ENCODE measurements at places on chromosomes 7 and 10.
A peak's percentile ranks its signal among the peaks of the same experiment; 100 is the strongest.

DNA sequence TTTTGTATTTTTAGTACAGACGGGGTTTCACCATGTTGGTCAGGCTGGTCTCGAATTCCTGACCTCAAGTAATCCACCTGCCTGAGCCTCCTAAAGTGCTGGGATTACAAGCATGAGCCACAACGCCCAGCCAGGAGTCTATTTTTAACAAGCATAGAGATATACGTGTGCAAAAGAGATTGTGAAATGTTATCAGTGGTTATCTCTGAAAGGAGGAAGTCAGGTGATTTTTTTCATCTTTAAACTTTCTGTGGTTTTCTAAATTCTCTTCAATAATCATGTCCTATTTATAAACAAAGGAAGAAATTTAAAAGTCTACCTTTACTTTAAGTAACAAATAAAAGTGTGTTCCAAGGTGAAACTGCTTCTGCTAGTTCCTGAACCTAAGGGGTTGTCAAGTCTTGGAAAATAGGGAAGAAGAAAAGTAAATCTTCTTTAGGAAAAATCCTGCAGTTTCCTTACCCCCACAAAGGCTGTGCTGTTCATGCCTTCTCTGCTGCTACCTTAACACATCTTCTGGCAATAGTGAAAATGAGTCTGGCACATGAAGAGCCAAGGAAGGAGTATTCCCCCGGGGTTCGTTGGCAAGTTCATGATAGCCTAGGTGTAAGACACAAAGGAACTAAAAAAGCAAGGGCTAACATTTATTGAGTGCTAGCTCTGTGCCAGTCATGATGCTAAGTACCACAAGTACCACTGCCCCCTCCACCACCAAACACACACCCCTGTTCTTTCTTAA, 51.1 kb downstream of the CYP26A1 start:
- DNase-seq, result no peak

GRCh38 chr10:123203393-123204126, 49.4 kb downstream of the BUB3 start:
- DNase-seq, result no peak

GRCh38 chr10:26805567-26806245, 55.1 kb downstream of the ABI1 start:
- DNase-seq, result no peak

DNA sequence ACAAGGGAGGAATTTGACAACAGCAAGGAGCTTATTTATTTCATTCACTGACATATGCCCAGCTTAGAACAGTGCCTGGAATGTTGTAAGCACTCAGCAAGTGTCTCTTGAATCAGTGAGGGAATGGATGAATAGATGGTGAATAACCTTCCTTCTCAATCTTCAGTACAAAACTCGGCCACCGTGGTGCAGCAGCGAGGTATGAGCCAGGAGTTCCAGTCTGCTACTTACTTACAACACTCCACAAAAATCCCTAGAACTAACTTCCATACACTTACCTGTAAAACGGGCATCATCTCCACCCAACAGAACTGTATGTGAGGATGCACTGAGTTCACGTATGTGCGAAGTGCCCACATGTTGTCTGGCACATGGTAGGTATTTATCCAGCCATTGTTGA, 237.4 kb downstream of the WDR11 start:
- DNase-seq, result no peak

GRCh38 chr10:92972066-92972870, 88.3 kb upstream of the CYP26C1 start:
- DNase-seq, result no peak

DNA sequence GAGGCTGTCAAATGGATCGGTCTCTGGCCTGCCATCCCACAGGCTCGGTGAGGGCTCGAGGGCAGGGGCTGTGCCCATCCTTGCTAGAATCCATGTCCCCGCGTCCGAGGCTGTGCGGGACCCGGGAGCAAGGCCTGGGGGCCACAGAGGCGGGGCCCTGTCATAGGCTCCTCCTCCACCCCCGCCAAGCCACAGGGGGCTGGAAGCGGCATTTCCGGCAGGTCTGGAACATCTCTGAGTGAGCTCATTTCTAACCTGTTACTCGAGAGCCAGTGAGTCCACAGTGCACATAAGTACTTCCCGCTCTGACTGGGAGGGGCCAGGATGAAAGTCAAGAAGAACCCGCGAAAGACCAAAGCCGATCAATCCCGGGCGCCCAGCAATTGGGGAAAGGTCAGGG, 57.6 kb downstream of the NKX6-2 start:
- DNase-seq, result no peak

GRCh38 chr7:13879994-13880686, 109.3 kb downstream of the ETV1 start:
- no peak for DNase-seq

GRCh38 chr10:101282947-101283346, 53.7 kb upstream of the LBX1 start:
- DNase-seq, result no peak

DNA sequence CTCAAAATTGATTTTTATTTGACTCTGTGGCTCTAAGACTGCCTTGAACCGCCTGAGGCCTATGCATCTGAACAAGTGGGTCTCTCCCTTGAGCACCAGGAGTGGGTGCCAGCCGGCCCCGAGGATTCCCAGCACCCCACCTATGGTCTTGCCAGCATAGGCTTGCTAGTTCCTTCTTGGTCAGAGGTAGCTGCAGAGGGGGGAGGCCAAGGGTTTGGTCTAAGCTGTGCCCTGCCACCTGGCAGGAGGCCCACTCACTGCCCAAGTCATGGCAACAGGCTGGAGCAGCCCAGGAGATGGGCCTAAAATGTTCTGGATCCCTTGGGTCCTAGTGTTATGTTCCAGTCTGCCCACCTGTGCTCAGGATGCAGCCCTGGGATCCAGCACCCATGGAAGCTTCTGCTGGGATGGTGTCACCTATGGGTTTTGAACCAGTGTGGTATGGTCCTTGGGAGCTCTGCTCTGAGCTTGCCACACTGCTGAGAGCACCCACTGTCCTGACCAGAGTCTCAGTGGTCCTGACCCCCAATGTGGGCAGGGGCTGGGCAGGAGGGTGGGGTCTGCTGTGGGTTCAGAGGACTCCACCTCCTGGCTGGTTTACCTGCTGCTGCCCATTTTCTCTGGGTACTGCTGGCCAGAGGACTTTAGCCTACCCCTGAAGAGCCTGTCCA, 12.6 kb downstream of the YKT6 start:
- no peak for DNase-seq

- no peak for DNase-seq
Observed at GRCh38 chr7:14579971-14580370, 322.6 kb downstream of the DGKB start.

GRCh38 chr7:117639966-117640365, 160.1 kb downstream of the CFTR start:
- DNase-seq, result no peak

DNA sequence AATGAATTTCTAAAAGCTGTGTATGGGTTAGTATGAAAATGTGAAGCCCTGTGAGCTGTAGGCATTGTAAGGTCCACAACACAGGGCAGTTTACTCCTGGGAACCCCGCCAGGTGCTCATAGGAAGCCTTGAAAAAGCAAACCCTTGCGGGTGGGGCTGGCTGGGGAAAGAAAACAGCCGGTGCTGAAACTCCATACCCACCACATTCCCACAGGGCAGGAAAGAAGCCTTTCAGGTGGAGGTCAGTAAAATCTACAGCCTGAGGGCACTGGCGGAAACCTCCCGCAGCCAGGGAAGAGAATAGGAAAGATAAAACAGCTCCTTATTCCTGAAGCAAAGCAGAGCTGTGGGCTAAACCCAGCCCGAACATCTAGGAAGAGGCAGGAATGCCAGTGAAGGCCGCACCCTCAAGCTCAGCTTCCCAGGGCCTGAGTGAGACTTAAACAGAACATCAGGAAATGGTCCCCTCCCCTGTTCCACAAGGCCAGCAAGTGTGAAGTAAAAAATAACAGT, 34.7 kb downstream of the PODXL start:
- DNase-seq, result no peak

DNA sequence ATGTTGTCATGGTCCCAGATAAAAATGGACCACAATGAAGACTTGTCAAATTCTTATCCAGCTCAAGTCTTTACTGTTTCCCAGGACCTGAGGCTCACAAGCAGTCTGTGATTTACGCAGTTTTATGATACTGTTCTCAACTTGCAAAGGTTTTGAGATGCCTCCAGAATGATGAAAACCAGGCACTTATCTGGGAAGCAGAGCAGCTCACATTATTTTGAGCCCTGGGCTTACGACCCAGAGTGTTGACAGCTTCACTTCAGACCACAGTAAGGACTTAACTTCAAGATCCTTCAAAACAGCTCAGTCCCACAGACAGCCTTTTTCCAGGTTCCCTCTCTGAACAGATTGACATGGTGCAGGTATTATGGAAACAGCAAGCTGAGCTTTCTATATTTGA, 236.1 kb downstream of the RNLS start:
- DNase-seq, result no peak

- no peak for DNase-seq
Observed at GRCh38 chr7:69363136-69363535, 235.1 kb upstream of the AUTS2 start.

DNA sequence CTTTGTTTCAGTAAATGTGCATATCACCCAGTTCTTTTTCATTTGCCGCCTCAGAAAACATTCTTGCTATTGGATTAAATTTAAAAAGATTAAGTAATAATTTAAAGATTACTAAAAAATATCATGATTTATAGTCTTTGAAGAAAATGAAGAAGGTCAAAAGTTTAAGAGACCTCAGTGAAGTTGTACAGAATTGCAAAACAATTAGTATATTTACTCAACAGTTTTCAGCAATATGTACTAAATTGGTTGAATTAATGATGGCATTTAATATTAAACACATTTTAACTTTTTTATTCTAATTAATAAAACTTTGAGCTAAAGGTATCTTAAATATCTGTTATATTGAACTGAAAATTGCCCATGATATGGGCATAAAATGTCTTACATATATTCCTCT, 49.9 kb upstream of the KLF6 start:
- no peak for DNase-seq

DNA sequence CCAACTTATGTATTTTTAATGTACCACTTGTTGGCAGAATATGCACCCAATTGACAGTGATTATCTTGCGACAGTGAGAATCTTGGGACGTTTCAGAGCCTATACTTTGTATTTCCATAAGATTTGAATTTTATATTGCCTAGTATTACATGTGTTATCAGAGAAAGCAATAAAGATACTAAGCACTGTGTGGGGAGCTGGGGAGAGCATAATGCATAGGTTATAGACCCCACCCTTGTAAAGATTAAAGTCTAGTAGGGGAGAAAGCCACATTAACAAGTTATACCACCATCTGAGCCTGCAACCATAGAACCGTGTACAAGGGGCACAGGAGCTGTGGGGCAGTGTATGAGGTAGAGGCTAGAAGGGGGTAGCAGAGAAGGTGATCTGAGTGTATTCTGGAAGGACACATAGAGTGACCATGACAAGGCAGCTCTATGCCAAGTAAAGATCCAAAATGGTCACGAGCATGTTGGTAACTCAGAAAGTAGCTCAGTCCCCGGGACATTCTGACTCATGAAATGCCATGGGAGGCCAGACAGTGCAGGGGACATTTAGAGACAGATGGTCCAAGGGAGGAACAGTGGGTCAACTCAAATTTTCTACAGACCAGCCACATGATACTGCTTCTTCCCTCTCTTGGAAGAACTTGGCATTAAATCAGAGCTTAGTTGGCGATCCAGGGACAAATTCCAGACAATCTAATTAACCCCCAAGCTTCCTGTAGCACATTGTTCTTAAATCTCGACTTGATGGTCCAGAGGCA, 84.5 kb downstream of the ADRA2A start:
- DNase-seq, result no peak

DNA sequence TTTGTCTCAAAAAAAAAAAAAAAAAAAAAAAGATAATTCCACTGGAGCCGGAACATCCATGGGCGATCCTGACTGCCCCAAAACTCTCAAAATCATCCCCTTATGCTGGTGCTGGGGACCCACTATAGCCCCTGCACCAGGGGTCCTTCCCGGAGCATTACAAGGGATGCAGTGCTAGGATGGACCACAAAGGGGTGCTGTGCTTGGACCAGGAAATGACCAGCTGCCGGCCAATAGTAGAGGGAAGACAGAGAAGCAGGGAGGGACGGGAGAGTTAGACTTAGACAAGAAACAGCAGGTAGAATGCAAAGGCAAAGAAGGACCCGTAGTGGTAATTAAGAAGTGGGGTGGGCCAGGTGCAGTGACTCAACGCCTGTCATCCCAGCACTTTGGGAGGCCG, 40.5 kb downstream of the RCC1L start:
- DNase-seq, result no peak

- DNase-seq, result peak; percentile 20
Observed at GRCh38 chr7:4931943-4932342, 27.0 kb downstream of the MMD2 start.

- peak; percentile 65 for DNase-seq
Observed at GRCh38 chr10:101000127-101000914, 713 bp downstream of the LZTS2 start.

GRCh38 chr10:111954386-111954785, 229.2 kb downstream of the GPAM start:
- no peak for DNase-seq

DNA sequence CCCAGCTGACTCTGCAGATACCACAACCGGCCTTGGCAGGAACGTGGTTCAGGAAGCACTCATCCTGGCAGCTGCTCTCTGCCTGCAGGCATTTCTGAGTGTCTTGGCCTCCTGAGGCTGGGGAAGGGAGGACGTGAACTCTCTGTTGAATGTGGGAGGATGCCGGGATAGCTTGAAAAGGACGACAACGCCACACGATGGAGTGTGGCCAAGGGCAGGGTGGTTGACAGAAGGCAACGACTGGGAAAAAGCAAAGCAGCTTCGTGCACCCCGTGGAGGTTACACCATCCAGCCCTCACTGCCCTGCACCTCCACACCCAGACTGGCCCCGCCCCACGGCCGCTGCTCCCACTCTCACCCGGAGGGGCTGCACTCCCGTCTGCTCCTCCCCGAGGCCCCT, 466.1 kb upstream of the FOXK1 start:
- DNase-seq, result no peak

GRCh38 chr10:69639291-69640195, 9.5 kb downstream of the FAM241B start:
- DNase-seq, result peak; percentile 78

GRCh38 chr10:125441151-125441550, 241.8 kb downstream of the TEX36 start:
- DNase-seq, result no peak

- no peak for DNase-seq
Observed at GRCh38 chr10:127756264-127756663, 19.3 kb downstream of the FOXI2 start.

DNA sequence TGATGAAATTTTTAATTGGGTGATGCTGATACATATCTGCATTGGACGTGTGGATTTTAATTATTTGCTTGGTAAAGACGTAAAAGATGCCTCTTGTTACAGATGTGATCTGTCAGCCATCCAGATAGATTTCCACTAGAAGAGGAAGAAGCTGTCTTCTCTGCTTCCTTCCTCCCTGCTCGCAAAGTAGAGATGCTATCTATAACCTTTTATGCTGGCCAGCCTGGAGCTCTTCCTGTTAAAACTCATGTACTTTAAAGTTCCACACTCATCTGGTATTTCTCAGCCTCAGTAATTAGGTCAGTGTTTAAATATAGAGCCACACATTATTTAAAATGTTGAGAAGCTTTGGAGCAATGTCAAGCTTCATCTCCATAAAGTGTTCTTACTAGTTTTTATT, 51.2 kb upstream of the TMEM229A start:
- DNase-seq, result no peak
